Stimulated activated CD4-positive, alpha-beta T cell treated with anti-CD3 and anti-CD28 coated beads, Interleukin-1b, Interleukin-23, amount 100 ng/mL, for 24 hours (primary cell): ENCODE measurements at places on chromosomes 1 and 21.

DNA sequence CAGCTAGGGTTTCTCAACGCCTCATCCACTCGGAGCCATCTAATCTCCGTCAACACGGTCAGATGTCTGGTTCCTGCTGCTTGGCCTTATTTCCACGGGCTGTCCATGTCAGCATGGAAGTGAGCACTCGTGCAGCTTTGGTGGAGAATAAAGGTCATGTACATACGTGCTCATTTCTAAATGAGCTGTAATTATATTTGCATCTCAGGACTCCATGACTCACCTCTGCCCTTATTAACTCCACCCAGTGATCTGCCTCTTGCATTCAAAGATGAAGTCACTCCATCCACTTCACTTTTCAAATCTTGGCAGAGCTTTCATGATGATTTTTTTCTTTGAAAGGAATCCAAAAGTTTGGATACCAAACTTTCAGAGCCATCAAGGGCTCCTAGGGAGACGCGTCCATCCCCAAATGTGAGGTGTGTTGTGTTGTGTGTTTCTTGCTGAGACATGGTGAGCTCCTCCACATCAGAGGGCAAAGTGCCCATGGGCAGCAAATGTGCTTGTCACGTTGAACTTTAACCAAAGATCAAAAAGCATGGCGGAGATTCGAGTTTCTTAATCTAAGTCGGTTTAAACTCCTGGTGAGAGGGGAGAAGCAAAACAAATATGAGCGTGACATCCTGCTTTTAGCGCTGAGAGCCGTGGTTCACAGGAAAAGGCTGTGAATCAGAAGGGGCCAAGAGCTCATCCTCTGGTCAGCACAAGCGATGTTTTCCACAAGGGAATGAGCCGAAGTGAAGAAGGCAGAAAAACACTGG is 68.6 kb upstream of the ERRFI1 start:
- no peak for DNase-seq

DNA sequence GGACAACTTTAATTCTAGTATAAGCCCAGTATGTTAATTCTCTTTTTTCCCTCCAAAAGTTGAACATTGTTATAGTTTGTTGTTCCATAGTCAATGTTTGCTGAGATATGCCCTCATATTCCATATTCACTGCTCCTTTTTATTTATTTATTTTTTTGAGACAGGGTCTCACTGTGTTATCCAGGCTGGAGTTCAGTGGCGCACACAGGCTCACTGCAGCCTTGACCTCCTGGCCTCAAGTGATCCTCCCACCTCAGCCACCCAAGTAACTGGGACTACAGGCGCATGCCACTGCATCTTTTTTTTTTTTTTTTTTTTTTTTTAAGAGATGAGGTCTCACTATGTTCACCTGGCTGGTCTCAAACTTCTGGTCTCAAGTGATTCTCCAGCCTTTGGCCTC is 38.7 kb downstream of the GFI1 start:
- no peak for DNase-seq

DNA sequence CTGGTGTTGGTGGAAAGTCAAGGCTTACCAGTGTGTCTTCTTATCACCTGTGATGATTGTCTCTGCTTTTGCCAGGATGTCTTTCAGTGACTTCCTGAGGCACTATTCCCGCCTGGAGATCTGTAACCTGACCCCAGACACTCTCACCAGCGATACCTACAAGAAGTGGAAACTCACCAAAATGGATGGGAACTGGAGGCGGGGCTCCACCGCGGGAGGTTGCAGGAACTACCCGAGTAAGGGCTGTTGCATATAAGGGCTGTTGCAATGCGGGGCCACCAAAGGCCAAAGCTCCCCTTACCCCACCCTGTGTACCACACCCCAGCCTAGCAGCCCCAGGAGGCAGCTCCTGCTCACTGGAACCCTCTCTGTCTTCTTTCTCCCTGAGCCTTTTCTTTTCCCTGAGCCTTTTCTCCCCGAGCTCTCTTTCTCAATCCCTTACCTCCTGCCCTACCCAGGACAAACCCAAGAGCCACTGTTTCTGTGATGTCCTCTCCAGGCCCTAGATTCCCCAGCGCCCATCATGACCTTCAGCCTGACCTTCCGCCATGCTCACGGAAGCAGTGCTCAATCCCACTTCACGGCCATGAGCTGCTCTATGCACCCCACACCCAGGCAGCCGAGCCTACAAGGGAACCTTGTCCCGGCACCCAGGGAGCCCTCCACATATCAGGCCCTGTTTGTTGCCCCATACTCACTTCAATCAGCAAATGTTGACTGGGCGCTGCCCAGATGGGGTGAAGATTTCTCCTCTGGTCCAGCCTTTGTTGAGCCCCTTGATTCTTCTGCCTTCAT is 40.6 kb downstream of the CAPN2 start:
- DNase-seq, result no peak

GRCh38 chr1:218546314-218546713 is 201.2 kb downstream of the TGFB2 start:
- DNase-seq, result no peak
